ENCODE measurements at places on chromosomes 3 and 15.
A peak's percentile ranks its signal among the peaks of the same experiment; 100 is the strongest.

DNA sequence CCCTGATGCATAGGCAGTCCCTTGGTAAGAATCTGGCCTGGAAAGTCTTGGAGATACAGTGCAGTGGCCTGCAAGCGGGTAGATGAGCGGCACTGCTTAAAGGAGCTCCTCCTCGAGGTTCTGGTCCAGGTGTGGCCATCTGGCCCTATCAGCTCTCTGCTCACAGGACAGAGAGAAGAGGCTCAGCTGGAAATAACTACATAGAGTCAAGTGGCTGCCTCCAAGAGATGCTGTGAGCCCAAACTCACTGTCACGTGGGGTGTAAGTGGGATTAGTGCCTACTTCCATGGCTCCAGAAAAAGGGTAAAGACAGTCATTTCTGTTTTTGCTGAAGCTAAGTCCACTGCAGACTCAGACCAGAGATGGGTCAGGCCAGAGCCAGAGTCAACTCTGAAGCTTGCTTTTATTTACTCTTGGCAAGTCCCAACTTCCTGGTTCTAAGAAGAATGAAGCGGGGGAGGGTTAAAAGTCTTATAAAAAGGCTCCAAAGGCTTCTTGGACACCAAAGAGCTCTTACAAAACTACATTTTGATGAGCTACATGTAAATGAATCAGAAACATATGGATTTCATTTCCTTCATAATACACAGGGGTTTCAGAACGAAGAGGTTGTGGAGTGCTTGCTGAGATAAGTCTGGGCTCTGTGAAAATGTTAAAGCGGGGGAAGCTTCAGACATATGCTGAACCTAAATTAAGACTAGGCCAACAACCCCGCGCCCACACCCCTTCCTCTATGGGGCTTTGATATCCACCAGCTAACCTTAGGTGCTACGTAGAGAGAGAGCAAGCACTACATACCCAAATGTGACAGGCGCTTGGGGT, 77.1 kb downstream of the PDZRN3 start:
- no peak for DNase-seq

- DNase-seq: no peak
Observed at GRCh38 chr3:146638718-146639117, 33.6 kb upstream of the PLSCR5 start.

DNA sequence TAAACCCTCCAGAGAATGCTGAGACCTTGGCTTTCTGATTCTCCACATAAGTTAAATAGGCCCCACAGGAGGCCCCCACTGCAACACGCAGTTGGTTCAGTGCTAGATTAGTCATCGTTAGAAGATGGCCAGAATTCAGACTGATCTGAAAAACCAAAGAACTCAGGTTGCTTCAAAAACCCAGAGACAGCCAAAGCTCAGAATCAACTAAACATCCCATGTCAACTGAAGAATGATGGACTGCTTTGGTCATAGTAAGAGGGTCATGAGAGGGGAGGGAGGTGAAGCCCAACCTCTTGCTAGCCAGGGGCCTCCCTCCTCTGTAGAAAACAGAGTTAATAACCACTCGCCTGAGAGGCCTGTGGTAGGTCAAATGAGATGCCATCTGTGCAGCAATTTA, 93.1 kb downstream of the AKAP13 start:
- DNase-seq: no peak

DNA sequence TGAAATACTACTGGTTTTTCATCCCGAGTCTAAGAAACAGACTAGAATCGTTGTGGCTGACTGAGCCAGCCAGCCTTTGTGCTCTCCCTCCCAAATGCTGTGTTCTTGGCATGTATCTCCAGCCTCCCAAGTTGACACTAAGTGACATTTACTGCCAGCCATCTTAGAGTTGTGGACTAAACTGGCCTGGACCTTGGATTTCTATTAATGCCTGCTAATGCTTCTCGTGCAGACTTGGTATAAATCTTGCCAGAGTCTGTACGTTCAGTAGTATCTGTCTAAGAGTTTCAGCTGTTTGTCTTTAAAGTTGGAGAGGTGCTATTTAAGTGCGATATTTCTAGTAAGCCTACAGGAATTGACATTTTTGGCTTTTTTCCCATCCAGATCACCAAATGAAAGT, 166.6 kb upstream of the BHLHE40 start:
- no peak for DNase-seq

DNA sequence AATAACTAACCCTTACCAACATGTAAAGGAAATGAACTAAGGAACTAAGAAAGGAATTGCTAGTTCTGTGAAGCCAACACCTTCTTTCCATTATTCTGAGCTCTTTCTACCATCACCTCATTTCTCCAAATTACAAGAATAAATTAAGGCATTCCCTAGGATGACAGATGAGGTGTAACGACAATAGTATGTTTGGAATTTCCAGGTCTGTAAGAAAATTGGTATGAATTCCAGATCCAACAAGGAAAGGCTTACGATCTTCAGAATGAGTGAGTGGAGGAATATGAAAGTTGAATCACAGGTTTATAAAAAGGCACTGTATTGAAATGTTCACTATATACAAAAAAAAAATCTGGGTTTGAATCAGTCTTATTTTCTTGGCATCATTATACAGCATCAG, 4.5 kb upstream of the NANOGP8 start:
- DNase-seq: no peak

- no peak for DNase-seq
Observed at GRCh38 chr3:31178467-31178866, 284.0 kb upstream of the GADL1 start.

- no peak for DNase-seq
Observed at GRCh38 chr3:148951599-148952361, 39.6 kb upstream of the GYG1 start.

DNA sequence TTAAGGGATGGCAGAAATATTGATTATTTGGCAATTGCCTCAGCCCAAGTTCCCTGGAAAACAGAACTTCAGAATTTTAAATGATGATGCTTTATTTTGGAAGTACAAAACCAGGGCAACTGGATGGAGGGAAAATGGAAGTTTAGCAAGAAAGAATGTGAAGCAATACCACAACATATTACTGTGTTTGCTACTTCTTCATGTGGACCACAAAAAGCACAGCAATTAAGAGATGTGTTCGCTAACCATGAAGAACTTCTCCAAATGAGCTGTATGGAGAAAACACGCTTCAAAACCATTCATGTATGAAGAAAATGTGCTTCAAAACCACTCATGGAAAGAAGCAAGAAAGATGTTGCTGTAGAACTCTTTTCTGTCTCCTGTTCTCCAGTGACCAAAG, 64.7 kb upstream of the ARL6 start:
- DNase-seq: no peak

DNA sequence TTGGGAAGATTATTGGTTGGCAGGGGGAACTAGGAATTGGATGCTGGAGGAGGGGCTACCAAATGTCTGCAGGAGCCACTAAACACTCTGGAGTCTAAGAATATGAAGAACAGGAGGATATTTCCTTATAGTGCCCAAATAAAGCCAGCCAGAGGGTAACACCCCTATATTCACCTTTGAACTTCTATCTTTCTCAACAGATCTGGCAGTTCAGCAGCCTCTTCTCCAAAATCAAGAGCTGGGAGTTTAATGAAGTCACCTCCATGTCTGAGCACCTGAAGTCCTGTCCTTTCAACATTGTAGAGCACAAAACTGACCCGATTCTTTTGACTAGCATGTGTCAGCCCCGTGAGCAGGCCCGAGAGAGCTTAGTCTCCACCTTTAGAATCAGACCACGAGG, 33.3 kb downstream of the FBXO40 start:
- DNase-seq: no peak

GRCh38 chr3:11576453-11576852, 67.3 kb downstream of the VGLL4 start:
- DNase-seq: no peak

- no peak for DNase-seq
Observed at GRCh38 chr3:100073714-100074307, 40.5 kb downstream of the FILIP1L start.

DNA sequence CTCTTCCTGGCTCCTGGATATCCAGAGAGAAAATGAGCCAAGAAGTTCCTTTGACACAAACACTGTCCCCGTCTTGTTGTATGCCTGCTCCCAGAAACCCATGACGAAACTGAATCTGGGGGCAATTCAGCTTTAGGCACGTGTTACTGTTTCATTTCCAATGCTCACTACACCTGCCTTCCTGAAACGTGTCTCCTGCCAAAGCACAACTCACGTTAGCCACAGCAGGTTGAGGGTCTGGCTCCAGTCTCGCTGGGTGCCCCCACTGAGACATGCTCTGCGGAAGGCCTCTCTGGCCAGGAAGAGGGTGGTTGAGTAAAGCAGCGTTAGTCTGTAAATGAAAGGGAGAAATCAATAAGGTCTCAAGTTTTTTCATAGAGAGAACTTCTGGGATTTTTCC, 6.7 kb downstream of the RFT1 start:
- DNase-seq: no peak

GRCh38 chr15:73426323-73426994, 16.5 kb upstream of the REC114 start:
- no peak for DNase-seq

DNA sequence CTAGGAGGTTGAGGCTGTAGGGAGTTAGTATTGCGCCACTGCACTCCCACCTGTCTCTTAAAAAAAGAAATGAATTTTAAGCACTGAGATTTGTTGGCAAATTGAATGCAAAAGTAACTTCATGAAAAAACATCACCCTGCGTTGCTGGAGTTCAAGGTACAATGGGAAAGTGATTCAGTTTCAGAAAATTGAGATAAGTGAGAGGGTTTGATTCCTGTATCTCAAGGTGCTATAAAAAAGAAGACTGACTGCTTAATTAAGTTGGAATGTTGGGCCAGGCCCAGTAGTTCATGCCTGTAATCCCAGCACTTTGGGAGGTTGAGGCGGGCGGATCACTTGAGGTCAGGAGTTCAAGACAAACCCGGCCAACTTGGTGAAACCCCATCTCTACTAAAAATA, 39.1 kb downstream of the IQGAP1 start:
- no peak for DNase-seq

DNA sequence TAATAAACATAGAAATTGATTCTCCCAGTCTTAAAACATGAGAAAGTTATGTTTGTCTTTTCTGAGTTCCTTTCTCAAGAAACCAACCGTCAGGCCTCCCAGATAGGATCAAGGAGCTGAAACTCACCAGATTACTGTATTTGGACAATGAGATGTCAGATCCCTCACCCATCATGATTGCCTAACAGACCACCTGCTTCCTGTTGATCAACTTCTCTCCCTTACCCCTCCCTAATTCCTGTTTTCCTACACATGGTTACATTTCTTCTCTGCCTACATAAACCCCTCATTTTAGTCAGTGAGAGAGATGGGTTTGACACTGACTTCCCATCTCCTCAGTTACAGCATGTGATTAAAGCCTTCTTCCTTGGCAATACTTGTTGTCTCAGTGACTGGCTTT, 917.5 kb downstream of the FHIT start:
- DNase-seq: no peak

GRCh38 chr3:57927916-57928315, 80.3 kb upstream of the FLNB start:
- no peak for DNase-seq

DNA sequence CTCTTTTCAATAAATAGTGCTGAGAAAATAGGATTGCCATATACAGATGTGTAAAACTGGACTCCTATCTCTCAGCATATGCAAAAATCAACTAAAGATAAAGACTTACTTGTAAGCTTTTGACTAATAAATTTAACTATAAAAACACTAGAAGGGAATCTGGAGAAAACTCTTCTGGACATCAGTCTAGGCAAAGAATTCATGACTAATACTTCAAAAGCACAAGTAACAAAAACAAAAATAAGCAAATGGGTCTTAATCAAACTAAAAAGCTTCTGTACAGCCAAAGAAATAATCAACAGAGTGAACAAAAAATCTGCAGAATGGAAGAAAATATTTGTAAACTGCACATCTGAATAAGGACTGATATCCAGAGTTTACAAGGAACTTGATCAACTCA, 1122.2 kb downstream of the TBL1XR1 start:
- DNase-seq: no peak

GRCh38 chr3:170867143-170867937, 2.7 kb downstream of the RPL22L1 start:
- DNase-seq: no peak

- no peak for DNase-seq
Observed at GRCh38 chr15:99052205-99052604, 44.6 kb upstream of the PGPEP1L start.

DNA sequence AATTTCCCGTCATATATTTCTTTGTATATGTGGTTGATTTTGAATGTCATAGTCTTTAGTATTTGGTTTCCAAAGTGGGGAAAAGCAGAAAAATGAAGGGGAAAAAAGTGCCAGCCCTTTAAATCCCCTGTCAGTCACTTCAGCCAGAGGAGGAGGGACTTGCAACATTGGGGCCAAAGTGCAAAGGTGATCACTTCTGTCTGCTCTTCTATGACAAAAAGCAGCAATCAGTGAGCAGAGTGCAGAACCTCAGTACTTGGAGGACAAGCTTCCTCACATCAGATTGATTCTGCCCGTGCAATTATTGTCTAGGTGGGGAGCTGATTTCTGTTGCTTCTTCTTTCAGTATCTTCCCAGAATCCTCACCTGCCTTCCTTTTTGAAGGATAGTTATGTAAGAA, 60.0 kb downstream of the STT3B start:
- no peak for DNase-seq

GRCh38 chr3:148879256-148879655, 14.2 kb downstream of the CPA3 start:
- DNase-seq: no peak

- DNase-seq: no peak
Observed at GRCh38 chr15:73555080-73555479, 78.1 kb downstream of the NPTN start.

DNA sequence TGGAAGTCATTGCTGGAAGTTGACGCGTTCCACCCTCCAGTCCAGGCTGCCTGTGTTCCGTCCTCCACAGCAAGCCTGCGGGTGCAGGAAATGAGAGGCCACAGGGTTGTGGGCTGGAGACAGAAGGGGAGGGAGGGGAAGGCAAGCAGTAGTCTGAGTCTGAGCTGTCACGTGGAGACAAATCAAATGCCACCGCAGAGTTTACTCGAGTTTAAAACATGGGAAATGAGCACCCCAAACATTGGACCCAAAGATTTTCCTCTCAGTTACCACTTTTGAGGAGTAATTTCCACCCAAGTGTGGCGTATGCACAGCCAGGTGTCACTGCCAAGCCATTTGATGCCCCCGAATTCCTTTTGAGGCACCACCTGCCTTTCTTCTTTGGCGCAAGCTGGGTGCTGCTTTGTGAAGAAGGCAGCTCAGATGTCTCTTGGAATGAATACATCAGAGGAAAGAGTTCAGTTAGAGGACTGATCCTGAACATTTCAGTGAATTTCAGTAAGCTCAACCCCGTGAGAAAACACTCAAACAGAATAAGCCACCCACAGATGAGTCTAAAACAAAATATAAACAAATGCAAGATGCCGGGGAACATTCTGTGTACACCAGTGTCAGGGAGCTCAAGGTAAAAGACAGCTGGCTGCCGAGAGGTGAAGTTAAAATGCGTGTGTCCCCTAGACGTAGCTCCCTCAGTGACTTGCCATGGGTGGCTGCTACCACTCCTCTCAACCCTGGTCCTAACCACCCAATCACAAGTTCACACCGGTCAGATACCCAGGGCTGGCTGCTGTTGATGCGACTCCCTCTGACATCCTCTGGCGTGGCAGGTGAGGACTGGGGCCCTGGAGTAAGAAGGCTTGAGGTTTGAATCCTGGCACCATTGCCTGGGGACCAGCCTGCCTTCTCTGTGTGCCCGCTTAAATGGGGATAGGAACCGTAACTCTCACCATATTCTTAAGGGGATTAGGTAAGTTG, 203.8 kb downstream of the UACA start:
- peak; percentile 34 for DNase-seq

- no peak for DNase-seq
Observed at GRCh38 chr15:64990168-64990470, 405 bp upstream of the SPG21 start.

GRCh38 chr3:123448536-123449101, at the start of gene ADCY5:
Gene ADCY5, minus strand, starts transcription at chr3:123449090. Its CDS starts 545 bp downstream, at chr3:123448545.
- no peak for DNase-seq

- DNase-seq: no peak
Observed at GRCh38 chr15:63905131-63905530, 71.4 kb upstream of the HERC1 start.

All from stimulated activated CD8-positive, alpha-beta memory T cell treated with anti-CD3 and anti-CD28 coated beads, Interleukin-15, amount 100 ng/mL, for 48 hours (primary cell).